ENCODE measurements at places on chromosomes 7 and 10.

DNA sequence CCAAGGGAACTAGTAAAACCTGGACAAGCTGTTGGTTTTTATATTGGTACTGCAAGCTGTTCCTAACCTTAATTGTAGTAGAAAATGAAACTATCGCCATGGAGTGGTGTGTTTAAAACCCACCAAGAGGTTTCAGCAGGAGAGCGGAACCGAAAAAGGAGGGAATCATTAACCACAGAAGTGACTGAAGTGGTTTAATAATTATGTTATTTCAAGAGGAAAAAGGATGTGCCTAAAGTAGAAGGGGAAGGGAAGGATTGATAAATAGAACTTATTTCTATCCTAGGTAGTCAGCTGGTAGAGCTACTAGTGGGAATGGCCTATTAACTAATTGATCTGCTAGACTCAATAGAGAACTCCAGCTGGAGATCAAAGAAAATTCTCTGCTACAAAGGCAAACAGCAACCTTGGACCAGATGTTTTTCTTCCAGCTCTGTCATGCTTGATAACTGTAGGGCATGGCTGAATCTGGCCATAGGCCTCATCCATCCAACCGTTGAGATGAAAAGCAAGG, 91.8 kb downstream of the BAMBI start:
- DNase-seq: no peak

GRCh38 chr7:46292741-46293140, 371.7 kb upstream of the IGFBP3 start:
- no peak for DNase-seq

- no peak for DNase-seq
Measured at GRCh38 chr7:137801003-137801402, 45.8 kb downstream of the DGKI start.

- DNase-seq: no peak
Measured at GRCh38 chr10:127306479-127306878, 110.1 kb upstream of the INSYN2A start.

GRCh38 chr7:120060281-120060680, 212.7 kb upstream of the KCND2 start:
- no peak for DNase-seq

DNA sequence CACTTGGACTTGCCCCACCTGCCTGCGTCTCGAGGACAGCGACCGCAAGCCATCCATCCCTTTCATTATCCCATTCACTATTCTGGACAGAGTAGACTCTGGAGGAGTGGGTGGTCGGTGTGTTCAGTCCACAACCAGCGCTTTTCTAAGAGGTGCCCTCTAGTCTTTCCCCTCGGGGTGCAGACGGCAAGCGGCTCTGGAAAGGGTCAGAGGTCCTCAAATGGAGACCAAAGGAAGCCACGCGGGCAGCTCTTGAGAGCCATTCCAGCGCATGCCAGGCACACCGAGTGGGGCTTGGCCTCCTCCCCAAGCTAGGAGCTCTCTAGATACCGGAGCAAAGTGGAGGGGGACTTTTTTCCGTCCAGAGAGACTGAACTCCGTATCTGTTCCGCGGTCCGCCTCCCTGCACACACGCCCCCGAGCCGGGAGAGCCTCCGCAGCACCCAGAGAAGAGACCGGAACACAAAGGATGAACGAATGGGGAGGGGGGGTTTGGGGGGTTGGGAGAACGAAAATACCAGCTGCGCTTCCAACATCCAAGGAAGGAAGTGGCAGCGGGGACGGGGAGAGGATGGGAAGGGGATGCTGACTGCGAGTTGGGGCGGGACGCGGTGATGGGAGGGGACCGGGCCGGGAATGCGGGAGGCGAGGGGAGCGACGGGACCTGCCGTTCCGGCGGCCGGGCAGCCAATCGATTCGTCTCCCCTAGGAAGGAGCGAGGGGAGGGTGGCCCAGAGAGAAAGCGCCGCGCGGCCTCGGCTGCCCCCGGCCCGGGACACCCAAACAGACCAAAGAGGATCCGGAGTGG, 515 bp downstream of the GSDME start:
- DNase-seq: peak; percentile 1

GRCh38 chr7:156656598-156656997, 16.0 kb downstream of the RNF32 start:
- DNase-seq: no peak

DNA sequence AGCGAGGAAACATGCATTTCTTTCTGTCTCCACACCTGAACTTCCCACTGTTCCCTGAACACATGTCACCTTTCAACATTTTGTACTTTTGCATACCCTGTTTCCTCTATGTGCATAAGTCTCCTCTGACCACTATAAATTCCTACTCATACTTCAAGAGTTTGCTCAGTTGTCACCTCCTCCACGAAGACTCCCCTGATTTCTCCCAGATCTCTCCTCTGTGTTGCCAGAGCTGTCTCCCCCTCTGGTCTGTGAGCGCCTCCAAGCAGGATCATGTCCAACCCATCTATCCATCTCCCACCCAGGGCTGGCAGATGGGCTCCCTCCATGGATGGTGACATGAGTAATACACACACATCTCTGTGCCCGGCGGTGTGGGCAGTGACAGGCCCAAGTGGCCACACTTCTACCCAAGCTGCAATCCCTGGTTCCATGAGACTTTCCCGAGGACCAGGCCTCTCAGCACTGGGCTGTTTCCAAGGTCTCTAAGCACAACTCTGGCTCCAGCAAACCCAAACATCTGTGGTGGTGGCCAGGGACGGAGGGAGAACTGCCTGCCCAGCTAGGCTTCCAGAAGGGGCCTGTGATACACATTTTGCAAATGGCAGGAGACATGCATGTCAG, 135.9 kb downstream of the GRID1 start:
- no peak for DNase-seq

- DNase-seq: no peak
Measured at GRCh38 chr7:121401896-121402295, 5.8 kb upstream of the FAM3C start.

- DNase-seq: no peak
Measured at GRCh38 chr7:72785166-72785955, 42.6 kb downstream of the TYW1B start.

- no peak for DNase-seq
Measured at GRCh38 chr10:79995979-79996634, 47.2 kb upstream of the SFTPD start.

DNA sequence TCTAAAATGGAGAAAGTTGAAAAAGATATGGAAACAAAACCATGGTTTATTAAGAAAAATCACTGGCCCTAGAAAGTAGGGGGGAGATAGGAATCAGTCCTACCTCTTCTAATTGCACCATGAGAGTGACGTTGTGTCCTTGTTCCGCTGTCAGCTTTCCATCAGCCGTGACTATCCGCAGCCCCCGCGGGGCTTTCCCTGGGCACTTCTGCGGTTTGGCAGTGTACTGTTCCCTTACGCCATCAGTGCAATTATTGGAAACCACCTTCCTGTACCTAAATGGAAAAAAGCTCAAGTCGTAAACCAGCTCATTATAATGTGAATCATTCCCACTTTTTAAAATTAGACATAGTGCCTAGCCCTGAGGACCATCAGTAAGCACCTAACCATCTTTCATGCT, 512.2 kb downstream of the SORCS1 start:
- DNase-seq: no peak

DNA sequence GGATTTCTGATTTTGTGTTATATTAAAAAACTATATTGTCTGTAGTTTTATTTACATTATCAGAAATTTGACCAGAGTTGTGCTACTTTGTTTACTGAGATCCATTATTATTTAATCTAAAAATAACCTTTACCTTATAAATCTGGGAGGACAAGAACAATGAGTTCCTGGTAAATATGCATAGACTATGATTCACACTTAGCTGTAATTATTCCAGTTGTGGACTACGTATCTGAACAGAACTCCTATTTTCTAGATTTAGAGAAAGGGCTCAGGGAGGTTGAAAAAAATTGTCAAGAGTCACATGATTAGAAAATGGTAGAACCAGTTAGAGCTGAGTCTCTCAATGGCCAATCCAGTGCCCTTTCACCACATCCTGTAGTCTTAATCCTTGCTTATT, 4.2 kb upstream of the GPR158 start:
- DNase-seq: no peak

- no peak for DNase-seq
Measured at GRCh38 chr7:99102809-99103690, 40.9 kb downstream of the SMURF1 start.

DNA sequence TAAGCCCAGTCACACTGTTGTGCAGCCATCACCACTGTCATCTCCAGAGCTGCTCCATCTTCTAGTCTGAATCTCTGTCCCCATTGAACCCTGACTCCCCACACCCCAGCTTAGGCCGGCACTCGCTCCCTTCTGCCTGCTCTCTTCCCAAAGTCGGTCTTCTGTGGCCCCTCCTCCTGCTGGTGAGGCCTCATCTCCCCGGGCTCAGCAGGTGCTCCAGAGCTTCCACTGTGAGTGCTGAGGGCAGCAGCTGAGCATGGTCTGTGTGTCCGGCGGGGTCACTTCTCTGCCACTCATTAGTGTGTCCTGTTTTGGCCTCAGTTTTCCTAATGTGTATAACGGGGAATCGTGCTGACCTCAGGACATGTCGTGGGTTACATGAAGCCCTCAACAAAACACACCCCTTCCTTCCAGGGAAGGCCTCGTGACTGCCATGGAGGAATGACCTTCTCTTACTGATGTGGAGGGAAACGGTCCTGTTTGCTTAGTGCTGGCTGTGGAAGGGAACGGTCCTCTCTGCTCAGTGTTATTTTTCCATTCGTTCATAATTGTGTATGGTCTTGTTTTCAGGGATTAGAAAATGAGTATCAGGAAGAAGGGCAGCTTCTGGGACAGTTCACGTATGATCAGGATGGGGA, 4.3 kb upstream of the GET4 start:
- DNase-seq: no peak

- no peak for DNase-seq
Measured at GRCh38 chr7:22625251-22625650, 101.7 kb upstream of the IL6 start.

DNA sequence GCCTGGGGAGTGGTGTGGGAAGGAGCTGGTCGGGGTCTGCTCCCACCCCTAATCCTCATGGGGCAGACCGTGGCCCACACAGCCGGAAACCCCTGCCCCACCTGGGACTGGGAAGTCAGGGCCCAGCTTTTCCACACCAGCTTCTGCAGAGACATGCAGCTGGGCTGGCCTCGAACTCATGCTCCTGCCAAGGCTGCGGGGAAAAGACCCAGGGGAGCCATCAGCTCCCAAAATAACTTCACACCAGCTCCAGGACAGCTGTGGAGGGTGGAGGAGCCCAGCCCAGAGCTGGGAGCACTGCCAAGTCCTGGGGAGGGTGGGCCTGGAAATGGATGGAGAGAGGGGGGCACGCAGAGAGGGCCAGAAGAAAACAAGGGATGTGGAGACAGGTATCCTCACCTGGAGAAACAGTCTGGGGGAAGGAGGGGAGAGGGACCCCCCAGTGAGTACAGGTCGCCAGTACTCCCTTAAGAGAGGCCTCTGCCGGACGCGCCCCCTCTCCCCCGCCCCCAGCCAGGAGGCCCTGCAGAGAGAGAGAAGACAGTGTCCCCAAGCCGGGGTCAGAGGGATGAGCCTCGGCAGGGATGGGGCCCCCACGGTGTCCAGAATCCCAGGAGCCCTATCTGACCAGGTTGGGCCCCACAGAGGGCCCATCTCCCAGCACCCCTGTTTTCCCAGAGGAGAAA, 11.5 kb upstream of the GRIFIN start:
- no peak for DNase-seq

GRCh38 chr7:8908889-8909288, 475.5 kb downstream of the NXPH1 start:
- DNase-seq: no peak

DNA sequence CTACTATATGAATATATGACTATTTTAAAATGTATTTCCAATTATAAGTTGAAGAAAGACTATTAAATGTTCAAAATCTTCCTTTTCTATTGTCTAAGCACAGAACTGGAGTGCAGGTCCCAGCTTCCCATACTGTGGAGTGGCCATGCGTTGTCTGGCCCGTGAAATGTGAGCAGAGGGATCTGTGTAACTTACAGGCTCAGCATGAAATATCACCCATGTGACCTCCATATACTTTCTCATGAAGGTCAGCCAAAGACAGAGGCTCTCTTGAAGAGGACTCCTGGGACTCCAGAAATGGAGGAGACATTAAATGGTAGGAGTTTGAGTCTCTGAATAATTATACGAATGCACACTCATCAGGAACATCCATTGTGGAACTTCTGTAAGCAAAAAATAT, 92.4 kb upstream of the CAV2 start:
- DNase-seq: no peak

- no peak for DNase-seq
Measured at GRCh38 chr10:91296471-91296870, 76.0 kb downstream of the PCGF5 start.

DNA sequence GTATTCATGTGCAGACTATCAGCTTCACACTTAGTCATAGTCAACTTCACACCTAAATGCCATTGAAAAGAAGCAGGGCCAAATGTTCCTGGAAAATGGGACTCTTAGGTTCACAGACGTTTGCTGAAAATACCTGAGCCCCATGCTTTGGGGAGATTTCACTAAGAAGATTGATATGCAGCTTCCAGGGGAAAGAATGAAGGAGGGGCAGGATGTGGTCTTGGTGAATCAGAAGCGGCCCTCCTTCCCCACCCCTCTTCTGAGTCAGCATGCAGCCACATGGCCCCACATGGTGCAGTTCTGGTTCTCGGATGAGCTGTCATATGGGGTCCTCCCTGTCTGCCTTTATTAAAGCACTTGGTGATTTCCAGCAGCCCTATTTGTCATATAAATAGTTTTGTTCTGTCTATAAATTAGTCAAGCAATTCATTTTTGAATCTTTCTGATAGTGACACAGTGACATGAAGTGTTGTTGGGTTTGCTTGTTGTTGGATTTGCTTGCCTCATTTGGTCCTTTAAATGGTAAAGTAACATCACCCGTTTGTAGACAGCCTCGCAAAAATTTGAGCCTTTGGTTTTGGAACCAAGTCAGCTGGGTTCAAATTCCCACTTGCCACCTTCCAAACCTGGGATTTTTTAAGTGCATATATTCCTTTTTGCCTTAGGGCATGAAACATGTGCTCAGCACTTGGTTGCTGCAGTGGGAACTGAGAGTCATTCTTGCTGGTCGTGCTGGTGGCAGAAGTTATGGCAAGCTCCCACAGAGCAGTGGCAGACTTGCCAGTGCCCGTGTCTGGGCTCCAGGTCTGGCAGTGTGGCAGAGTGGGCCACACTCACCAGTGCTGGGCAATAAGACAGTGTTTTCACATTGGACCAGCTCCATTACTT, 68.1 kb upstream of the CDK6 start:
- DNase-seq: peak; percentile 64
